Suppressor macrophage treated with lipopolysaccharide for 1 hour (primary cell): ENCODE measurements at places on chromosomes 4 and X.

DNA sequence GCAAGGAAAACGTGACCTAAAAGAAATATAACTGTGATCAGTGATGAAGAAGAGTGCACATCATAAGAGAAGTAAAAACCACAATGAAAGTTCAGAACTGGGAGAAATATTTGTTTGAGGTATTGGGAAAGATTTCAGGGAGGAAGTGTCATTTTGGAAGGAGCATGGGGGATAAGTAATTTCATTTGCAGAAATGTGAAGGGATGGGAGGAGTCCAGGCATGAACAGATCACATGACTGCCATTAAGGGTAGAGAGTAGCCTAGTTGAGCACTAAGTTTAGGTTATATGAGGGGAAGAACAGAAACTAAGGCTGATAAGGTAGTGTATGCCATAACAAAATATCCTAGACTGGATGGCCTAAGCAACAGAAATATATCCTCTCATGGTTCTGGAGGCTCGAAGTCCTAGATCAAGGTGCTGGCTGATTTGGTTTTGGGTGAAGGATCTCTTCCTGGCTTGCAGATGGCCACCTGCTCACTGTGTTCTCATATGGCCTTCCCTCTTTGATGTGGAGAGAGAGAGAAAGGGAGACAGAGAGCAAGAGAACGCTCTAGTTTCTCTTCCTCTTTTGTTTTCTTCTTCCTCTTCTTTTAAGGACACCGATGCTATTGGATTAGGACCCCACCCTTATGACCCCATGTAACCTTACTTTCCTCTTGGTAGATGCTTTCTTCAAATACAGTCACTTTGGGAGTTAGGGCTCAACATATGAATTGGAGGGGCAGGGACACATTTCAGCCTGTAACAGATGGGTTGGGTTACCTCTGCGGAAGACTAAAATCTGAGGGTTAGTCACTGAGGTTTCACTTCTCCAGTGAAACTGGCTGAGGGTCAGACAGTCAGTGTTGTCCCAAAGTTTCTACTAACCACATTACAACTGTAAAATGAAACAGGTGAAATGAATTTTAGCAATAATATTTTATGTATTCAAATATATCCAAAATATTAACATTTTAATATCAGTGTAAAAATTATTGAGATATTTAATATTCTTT, 77.9 kb downstream of the EGF start:
- peak; percentile 50 for DNase-seq

GRCh38 chrX:73481521-73481920, 34.7 kb downstream of the CDX4 start:
- no peak for DNase-seq

DNA sequence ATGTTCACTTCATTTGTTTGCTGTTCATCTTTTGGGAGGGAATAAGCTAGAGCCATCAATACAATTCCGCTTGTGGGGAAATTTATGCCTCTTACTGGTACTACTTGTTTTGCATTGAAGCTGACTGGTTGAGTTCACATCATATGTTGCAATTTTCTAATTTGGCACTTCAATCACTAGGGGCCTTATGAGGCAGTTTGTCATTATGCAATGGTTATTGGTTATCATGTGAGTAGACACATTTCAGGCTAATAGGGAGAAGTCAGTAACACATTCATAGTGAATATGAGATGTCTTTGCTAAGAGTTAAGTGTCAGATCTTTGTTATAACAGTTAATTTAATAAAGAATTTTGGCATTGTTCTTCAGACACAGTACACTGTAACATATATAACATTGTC, 5.0 kb downstream of the RPL36A start:
- peak; percentile 61 for DNase-seq

GRCh38 chrX:70171624-70172023, 5.7 kb upstream of the DGAT2L6 start:
- no peak for DNase-seq

DNA sequence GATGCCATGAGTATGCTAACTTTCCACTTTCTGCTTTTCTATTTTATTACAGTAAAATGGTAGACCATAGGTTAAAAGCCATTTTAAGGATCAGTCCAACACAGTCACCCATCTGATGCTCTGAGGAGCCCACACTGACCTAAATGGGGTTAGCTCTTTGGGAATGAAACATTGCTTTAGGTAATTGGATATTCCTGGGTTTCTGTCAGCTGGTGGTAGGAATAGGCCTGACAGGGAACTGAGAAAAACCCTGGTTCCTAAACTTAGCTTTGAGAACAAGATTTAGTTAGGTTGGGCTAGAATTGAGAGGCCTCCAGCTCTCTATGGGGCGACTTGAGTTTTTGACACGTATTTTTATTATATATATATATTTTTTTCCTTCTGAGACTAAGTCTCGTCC, 40.4 kb downstream of the MCUB start:
- DNase-seq, result no peak

DNA sequence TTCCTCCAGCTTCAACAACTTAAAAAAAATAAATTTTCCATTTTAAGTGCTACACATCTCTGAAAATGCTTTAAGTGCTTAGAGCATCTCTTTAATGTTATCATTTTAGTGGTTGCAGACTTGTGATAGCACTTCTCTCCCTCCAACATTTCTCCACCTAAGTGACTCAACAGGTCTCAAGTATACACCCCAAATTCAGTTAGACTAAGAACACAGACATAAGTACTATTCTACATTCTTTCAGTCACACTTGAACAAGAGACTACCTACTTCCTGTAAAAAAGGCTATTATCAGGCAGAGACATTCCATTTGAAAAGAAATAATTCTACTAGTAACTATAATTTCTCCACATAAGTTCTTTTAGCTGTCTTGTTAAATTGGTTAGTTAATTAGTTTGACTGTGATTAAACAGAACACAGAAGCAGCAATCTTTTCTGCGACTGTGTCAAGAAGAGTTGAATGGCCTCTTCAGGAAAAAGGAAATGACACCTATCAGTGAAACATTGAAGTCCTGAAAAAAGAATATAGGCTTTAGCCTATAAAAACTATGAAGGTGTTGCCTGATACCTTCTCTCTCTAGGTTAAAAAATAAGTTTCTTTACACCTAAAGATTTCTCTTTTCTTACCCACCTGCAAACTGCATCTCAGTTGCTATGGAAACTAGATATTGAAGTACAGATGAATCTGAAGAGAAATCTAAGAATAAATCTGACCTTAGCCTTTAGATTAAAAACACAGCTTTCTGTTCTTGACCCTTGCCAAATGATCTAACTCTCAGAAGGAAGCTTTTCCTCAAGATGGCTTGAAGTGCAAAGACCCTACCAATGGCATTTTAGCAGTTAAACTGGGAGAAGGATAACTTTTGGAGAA, 18.0 kb downstream of the NAF1 start:
- no peak for DNase-seq

- DNase-seq, result no peak
These were observed 201.7 kb downstream of the SPRY1 start for GRCh38 chr4:123598331-123598730.

DNA sequence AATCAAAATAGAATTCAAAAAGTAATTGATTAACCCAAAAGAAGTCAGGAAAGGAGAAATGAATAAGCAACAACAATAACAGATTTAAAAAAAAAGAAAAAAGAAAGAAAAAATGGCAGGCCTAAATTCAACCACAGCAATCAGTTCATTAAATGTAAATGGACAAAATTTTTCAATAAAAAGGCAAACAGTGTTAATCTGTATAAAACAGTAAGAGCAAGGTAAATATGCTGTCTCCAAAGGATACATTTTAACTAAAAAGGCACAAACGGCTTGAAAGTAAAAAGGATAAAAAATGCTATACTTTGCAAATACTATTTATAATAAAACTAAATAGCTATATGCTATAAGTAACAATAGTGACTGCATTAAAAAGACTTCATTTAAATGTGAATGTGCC, 582.0 kb downstream of the SPRY1 start:
- no peak for DNase-seq

DNA sequence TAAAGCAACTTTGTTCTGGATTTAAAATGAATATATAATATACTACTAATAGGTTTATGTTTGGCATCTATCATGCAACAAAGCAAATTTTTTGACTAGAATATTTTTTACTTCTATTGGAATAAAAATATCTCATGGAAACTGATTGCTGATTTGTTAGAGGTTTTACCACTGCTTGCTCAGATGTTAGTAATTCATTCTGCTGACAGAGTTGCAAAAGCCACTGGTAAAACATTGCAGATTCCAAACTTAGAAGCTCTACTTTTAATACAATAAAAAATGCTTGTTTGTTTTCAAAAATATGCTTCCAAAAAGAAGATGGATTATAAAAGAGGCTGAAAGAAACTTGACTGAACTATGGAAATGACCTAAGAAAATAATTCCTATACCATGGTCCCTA, 795.2 kb downstream of the PCDH18 start:
- DNase-seq, result no peak

DNA sequence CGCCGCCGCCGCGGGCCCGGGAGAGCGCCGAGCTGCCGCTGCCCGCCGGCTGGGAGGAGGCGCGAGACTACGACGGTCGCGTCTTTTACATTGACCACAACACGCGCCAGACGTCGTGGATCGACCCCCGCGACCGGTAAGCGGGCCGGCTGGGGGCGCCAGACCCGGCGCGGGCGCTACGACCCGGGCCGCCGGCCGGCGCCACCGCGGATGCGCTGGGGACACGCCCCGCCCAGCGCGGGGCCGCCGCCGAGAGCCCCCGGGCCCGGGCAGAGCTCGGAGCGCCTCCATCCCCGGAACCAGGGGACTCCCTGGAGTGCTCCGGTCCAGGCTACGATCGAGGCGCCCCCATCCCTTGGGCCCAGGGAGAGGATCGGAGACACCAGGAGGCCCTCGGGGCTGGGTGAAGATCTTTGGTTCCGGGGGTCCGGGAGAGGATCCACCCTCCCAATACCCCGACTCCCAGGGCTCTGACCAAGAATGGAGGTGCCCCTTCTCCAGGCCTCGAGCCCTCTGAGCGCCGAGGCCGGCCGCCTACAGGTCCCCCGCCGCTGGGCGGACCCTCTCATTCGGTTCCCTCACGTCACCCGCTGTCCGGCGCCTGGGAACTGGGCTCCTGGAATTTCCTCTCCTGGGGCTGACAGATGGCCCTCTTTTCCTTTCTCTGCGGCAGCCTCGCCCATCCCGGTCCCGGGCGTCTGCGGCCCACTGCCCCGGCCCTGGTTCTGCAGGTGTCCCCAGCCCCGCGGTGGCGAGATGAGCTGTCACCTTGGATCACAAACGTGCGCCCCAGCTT, 48.8 kb downstream of the CLDN34 start:
- DNase-seq, result peak; percentile 38

DNA sequence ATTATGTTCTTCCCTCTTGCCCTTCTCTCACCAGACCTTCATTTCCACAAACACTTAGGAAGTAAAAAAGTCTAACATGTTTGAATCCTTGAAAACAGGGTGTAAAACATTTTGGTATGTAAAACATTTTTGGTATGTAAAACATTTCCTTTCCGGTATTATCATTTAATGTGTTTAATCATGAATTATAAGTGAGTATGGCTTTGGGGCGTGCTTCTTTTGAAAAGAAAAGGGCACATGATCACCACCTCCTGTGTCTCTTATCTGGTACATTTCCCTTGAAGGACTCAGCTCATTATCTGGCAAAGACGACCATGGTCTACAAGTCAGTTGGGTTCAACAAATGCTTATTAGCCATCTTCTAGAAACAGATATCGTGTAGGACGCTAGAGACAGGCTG, 283.6 kb downstream of the FRMPD4 start:
- no peak for DNase-seq

DNA sequence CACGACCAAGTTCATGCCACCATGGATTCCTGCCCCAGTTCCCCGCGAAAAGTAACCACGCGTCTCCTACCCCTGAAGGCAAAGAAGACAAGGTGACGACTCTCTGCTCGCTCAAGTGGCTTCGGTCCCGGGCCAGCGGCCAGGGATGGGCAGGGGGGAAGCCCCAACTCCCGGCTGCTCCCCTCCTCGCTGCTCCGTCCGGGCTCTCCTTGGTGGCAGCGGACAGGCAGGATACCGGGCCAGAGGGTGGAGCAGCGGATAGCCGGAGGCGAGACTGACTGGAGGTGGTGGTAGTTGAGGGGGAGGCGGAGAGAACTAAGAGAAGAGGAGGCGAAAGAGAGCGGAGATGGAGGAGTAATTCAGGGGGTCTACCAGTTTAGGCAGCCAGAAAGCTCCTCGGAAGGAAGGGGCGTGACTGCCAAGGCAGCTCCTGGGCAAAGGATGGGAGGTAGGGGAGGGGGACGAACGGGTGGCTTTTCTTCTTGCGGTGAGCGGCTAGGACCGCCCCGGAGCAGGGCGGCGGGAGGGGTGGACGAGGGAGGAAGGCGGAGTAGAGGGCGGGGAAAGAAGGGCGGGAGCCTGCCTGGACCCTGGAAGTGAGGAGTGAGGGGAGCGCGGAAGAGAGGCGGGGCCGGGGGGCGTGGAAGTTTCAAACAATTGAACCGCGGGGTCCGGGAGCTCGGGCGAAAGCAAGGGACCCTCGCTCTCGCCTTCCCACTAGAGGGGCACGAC, at the start of gene AMOT:
Gene AMOT (minus strand): TSS at position 450 of the 732 bp plus-strand sequence. CDS start 17,705 bp downstream, outside the sequence.
- peak; percentile 46 for DNase-seq

- no peak for DNase-seq
These were observed 16.8 kb downstream of the CNOT6L start for GRCh38 chr4:77802402-77802801.

DNA sequence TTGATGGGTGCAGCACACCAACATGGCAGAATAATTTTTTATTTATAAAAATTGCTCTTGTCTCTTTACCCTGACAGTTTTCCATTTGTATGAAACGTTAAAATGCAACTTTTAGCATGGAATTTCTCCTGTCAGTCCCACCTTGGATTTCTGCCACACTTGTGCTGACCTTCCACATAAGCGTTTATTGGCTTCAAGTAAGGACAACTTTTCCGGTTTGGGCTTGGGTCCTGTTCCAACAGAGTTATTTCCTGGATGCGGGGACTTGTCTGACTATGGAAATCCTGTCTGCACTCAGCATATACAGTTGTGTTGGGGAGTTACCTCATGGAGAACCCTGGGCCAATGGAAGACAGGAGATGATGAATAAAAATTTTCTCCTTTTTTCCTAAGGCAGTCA, 294.7 kb downstream of the NAF1 start:
- no peak for DNase-seq

- DNase-seq, result no peak
These were observed 19.0 kb downstream of the MAB21L2 start for GRCh38 chr4:150600812-150601445.

DNA sequence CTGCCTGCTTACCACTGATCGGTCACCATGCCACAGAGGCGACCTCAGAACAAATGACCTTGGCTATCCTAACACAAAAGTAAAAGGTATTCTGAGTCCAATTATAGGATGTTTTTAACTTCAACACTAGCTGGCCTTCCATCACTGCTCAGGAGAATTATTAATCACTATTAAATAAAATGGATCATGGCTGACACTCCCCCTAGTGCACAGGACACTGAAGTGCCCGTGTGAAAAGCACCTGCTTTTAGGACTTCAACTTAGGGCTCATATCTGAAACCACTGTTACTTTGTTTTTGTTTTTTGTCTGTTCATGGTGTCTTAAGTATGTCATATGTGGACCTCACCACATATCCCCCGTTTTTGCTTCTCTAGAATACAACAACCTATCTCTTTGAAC, 33.9 kb downstream of the STX18 start:
- DNase-seq, result no peak

DNA sequence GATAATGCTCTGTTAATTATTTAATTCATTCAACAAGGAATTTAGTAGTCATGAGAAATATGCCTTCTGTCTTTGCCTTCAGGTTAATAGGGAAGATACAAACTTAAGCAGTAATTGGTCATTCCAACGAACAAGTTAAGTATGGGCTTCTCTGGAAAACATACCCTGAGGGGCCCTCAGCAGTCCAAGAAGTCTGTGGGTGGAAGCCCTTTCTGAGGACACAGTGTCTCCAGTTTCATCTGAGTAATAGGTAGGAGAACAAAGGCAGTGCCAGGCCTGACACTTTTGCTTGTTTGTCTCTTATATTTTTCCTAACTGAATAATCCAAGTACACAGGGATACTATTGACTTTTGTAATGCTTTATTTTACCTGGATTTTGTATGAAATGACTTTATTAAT, 262.5 kb downstream of the FBXW7 start:
- DNase-seq, result no peak
